Left lobe of liver (tissue), 2 donors: ENCODE measurements at places on chromosomes 2 and 18. TPM values are rescaled to one million over a fixed set of nuclear protein-coding genes. Genes with fewer than 3 reads are reported as not detected.

DNA sequence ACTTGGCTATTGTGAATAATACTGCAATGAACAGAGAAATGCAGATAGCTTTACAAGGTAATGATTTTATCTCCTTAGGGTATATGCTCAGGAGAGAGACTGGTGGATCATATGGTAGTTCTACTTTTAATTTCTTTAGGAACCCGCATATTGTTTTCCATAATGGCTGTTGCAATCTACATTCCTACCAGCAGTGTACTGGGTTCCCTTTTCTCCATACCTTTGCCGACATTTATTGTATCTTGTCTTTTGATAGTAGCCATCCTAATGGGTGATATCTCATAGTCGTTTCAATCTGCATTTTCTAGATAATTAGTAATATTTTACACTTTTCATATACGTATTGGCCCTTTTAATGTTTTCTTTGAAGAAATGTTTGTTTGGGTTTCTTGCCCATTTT, 702.9 kb upstream of the ACVR2A start:
- DNase-seq = no peak

DNA sequence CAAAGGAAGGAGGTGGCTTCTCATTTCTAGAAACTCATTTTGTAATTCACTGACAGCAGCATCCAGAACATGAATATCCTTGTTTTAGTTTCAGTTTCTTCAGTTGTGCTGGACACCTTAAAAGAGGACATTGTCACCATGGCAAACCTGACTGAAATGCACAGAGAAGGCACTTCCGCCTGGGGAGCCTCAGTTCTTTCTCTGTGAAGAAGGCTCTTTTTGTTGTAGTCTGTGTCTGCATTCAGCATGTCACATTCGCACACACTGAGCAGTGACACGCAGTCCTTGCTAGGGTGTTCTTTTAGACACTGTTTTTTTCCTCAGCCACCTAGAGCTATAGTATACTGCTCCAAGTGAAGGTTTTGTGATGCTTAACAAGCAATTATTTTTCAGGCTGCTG, 9.5 kb upstream of the RPRM start:
- DNase-seq = no peak

DNA sequence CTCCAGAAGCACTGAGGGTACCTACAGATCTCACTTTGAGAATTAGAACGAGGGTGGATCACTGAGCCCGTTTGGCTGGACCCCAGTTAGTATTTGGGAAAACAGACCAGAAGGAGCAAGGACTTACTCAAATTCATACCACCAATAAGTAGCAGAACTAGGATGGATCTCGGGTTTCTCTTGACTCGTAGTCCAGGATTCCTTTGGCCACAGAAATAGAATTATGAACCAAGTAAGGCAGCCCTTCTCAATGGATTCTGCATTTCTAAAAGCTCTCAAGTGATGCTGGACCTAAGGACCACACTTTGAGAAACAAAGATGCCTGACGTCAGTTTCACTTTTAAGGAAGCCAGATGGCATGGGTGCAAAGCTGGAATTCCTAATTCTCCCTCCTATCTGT, 153.0 kb downstream of the KLHL29 start:
- no peak for DNase-seq

- DNase-seq = no peak
Measured at GRCh38 chr18:12769136-12769535, 66.3 kb downstream of the PSMG2 start.

GRCh38 chr2:104845552-104845931, 8.4 kb upstream of the POU3F3 start:
- no peak for DNase-seq

DNA sequence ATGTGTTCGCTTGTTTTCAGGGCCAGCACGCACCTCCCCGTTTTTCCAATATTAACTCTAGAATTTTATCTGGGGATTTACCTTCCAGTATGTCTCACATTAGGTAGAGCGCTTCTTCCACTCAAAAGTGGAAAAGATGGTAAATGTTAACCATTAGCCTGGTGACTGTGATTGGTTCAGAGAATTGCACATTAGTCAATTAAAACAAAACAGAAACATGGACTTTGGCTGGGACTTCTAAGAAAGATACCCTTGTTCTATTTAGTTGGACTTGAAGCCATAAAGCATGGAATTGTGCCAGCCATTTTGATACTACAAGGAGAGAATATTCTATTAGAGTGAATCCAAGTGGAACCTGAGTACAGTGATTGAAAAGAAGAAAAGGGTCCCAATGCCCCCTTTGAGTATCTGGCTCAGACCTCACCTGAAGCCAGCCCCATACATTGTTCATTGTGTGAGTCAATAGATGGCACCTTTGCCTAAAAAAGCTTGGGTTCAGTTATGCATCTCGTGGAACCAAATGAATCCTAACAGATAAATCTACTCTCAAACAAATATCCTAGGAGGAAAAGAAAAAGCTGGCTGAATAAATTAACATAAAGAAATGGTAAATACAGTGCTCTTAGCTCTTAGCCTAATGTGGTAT, 354.3 kb downstream of the IRS1 start:
- DNase-seq = no peak

DNA sequence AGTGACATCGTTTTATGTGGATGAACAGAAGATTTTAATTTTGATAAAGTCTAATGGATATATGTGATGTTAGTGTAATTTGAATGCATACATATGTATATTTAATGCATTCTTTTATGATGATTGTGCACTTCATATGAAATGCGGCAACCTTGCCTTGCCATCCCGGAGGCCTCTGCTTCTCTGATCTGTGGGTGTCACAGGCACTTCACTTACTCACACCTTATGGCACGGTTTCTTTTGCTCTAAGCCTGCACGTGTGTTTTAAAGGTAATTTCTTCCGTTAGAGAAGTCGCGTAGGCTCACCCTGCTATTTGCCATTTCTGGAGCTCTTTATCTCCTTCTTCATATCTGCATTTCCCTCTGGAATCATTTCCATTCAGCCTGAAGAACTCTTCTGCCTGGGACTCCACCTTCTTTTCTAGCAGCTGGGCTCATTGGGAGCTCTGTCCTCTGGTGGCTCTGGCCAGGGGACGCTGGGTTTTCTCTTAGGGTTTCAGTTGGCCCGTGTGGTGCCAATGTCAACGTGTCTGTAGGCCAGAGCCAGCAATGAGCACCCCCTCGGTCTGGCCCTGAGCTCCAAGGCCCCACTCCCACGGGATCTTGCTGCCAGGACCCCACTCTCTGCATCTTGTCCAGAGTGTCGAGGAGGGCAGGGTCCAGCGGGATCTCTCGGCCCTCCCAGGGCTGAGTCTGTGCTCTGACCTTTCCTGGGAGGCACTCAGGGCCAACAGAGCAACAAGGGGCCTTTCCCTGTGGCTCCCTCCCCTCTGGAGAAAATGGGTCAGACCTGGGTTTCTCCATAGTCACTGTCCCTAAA, 97.3 kb downstream of the RTP5 start:
- DNase-seq = no peak

DNA sequence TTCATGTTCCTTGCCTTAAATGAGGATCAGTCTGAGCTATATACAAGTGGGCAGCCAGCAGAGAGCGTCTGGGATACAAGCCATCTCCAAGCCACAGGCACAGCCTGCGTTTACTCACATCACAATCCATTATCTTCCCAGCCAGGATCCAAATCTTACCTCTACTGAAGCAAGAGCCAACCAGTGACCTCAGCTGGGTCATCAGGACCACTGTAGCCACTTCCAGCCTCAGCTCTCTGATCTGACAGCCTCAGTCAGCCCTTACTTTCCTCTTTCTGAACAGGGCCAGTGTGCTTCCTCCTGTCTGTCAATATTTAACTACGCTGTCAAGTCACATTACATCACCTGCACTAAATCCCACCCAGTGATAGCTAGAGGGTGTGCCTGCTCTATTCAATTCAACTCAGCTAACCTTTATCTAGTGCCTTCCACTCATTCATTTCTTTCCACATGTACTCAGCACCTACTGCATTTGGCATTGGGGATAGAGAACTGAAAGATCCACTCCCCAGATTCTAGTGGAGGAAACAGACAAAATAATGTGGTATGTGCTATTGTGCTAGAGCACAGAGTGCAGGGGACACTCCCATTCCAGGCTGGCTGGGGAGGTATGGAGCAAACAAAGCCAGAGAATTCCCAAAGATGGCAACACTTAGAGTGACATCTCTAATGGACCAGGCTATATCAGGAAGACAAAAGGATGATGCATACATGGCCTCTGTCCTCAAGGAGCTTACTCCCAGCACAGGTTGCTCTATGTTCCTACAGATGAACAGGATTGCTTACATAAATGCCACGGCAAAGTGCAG, 146.5 kb downstream of the NCKAP5 start:
- no peak for DNase-seq

DNA sequence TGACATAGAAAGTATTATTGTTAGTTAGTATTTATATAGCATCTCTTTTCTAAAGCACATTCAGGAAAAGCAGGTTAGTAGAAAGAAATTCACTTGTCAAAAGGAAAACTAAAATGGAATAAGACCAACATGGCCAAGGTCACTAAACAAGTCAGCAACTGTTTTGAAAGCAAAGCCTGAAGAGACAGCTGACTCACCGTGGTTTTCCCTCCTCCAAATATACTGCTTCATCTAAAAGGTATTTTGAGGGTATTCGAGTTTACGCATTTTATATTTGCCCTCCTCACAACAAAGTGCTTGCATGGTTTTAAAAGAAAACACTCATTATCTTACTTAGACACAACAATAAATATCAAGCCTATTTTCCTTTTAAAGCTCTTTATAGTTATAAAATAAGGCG, 24.0 kb downstream of the ZNF385B start:
- no peak for DNase-seq

DNA sequence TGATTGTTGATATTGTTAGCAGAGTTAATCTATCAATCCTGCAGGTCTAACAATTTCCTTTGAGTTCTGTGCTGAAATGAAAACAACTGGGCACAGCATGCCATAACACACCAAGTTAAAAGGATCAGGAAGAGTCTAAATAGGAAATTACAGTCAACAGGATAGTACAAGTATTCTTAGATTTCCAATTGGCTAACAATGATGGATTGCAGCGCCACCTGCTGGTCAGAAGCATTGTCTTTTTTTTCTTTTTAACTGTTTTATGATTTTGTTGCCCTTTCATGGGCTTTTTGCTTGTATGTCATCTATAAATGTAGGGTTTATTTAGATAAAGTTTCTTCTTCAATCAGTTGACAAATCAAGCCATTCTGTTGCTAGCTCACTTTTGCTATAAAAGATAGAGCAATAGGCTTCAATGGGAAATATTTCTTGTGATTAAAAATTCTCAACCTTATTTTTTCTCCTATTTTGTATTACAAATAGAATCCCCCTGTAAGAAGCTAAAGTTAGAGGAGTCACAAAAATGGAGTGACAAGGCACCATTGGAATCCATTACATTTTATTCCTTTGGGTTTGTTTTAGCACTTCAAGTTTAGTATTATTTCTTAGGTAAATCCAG, 40.8 kb upstream of the RPRM start:
- no peak for DNase-seq

DNA sequence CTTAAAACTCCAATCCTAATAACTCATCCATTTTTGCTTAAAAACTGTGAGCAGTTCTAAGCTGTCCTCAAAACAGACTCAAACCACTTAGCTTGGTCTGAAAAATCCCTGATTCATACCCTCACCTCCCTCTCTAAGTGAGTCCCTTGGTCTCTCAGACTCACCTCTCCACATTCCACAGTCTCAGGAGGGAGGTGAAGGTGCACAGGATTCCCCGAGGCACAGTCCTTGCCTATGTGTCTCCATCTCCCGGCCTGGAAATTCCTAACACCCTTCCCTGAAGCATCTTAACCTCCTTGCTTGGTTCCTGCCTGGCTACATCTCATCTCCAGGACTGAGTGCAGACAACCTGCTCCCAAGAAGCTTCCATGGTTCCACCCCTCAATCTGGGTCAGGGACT, 45.0 kb downstream of the CYRIA start:
- no peak for DNase-seq

DNA sequence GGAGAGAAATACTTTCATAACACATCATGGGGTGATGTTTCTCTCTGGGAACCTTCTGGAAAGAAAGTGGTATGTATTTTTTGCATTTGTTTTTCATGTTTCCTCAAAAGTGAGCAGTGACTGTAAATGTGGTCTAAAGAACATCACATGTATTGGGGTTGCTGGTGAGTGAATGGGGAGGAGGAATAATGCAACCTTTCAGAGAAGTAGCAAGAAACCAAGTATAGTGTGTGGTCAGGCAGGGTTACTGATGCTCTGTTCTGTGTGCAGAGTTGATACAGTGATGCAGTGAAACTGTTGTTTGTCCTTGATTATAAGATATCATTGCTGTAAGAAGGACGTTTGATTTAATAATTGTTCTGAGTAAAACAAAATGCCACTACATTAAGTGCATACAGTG, 24.1 kb downstream of the ADNP2 start:
- DNase-seq = no peak

- DNase-seq = no peak
Measured at GRCh38 chr2:180208841-180209240, 201.7 kb upstream of the CWC22 start.

- no peak for DNase-seq
Measured at GRCh38 chr2:182302174-182302573, 124.7 kb downstream of the PDE1A start.

- no peak for DNase-seq
Measured at GRCh38 chr18:47381975-47382570, 130.6 kb upstream of the SKOR2 start.

GRCh38 chr2:88626171-88627054, 851 bp downstream of the EIF2AK3 start:
- peak; percentile 50 for DNase-seq

- DNase-seq = no peak
Measured at GRCh38 chr2:83703598-83703997, 755.5 kb downstream of the SUCLG1 start.

GRCh38 chr2:232562515-232563151, 12.1 kb downstream of the EIF4E2 start:
- no peak for DNase-seq

The CHRNG gene
- not detected for total RNA-seq

The PIEZO2 gene
- total RNA-seq = 7.3 TPM

The EGR4 gene
- not detected for total RNA-seq

The LOXL3 gene
- total RNA-seq = 0.86 TPM

The UPP2 gene
- total RNA-seq = 0.91 TPM

The BMP10 gene
- total RNA-seq = 6.1 TPM

The SPEG gene
- total RNA-seq = 1.5 TPM

The CHPF gene
- 55.1 TPM for total RNA-seq

The ZNF396 gene
- 1.2 TPM for total RNA-seq

The ABCG8 gene
- total RNA-seq = 121 TPM
